Tibial nerve (tissue), 4 donors: ENCODE measurements at places on chromosomes 1 and 21. TPM values are rescaled to one million over a fixed set of nuclear protein-coding genes. Genes with fewer than 3 reads are reported as not detected.

The SOX13 gene
- 107 TPM for total RNA-seq

The SELL gene
- total RNA-seq = 3.9 TPM

DNA sequence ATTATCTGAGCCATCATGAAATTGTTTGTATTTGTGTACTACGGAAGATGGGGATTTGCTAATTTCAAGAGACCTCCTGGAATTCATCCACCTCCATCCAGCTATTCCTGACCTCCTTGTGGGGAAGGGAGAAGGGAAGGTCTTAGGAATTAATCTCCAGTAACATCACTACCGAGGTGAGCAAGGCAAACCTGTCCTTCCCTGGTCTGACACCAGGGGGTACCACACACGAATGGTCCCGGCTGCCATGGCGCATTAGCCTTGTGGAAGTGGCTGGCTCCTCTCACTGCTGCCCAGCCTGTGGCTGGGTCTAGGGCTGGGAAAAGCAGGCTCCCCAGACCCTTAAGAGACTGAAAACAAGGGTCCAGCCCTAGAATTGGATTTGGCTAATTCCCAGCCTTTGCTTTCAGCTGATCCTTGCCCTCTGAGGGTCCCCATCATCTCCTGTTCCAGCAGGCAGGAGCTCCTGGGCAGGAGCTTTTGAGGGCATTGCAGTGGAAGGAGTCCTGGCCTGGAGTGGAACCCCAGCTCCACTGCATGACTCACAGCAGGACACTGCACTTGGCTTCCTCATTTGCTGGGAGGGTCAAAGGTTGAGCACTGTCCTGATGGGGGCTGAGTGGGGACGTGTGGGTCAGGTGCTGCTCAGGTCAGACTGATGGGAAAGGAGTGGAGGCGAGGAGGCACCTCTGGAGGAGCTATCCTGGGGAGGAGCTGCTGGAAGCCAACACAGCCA, 34.8 kb downstream of the RIMS3 start:
- no peaks in the 10 kb centered on the region for H3K4me1 ChIP-seq
- no peaks in the 10 kb centered on the region for H3K36me3 ChIP-seq
- no peak overlapping the region for H3K4me3 ChIP-seq

GRCh38 chr1:59686170-59686569, 128.6 kb upstream of the HOOK1 start:
- H3K4me3 ChIP-seq = no peak overlapping the region
- H3K36me3 ChIP-seq = no peaks in the 10 kb centered on the region
- DNase-seq = no peak
- H3K27me3 ChIP-seq = no peaks in the 10 kb centered on the region
- H3K4me1 ChIP-seq = no peaks in the 10 kb centered on the region

GRCh38 chr1:236608930-236609726, 4.8 kb upstream of the HEATR1 start:
- H3K4me3 ChIP-seq = no peak overlapping the region
- H3K27me3 ChIP-seq = peaks cover 11% of the 10 kb centered on the region
- no peaks in the 10 kb centered on the region for H3K36me3 ChIP-seq

GRCh38 chr1:19438516-19439195, 46.7 kb downstream of the CAPZB start:
- peaks cover 73% of the 10 kb centered on the region for H3K4me1 ChIP-seq
- H3K4me3 ChIP-seq = no peak overlapping the region
- no peak for DNase-seq
- no peaks in the 10 kb centered on the region for H3K27me3 ChIP-seq
- H3K27ac ChIP-seq = peak overlapping the region; percentile 78

DNA sequence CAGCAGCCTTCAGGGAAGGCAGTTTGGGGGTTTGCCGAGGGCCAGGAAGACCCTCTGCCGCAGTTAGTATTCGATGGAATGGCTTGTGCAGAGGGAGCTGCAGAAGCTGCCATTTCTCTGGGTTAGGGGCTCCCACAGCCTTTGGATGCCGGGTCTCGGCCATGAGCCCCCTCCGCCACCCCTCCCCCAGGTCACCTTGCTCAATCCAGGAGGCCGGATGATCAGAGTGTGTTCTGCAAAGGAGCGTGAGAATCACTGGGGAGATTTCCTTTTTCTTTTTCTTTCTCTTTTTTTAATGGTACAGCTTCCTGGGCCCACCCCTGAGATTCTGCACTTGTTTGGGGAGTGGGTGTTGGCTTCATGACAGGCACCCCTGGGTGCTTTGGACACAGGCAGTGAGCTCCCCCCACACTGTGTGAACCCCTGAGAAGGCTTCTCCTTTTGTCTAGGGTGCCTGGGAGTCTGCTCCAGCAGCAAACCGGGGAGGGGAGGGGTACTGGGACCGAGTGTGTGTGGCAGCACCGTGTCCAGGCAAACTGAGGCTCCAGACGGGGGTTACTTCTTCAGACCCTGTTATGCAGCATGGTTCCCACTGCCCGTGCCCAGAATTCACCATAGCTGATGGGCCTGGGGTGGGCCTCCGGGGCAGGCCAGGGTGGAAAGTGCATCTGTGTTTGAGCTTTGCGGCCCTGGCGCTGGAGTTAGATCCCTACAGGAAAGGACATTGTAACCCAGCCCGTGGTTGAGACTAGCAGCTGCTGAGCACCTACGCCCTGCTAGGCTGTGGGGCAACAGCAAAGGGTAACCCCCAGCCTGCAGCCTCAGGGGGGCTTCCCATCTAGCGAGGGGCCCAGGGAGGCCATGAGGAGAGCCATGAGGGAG, 18.5 kb downstream of the TNFRSF1B start:
- no peaks in the 10 kb centered on the region for H3K27me3 ChIP-seq
- H3K36me3 ChIP-seq = no peaks in the 10 kb centered on the region
- H3K27ac ChIP-seq = peak overlapping the region; percentile 85
- peaks cover 95% of the 10 kb centered on the region for H3K4me1 ChIP-seq

- no peaks in the 10 kb centered on the region for H3K27me3 ChIP-seq
- DNase-seq = no peak
- no peaks in the 10 kb centered on the region for H3K36me3 ChIP-seq
These were observed 35.0 kb upstream of the RAP1GAP start for GRCh38 chr1:21704145-21704544.

DNA sequence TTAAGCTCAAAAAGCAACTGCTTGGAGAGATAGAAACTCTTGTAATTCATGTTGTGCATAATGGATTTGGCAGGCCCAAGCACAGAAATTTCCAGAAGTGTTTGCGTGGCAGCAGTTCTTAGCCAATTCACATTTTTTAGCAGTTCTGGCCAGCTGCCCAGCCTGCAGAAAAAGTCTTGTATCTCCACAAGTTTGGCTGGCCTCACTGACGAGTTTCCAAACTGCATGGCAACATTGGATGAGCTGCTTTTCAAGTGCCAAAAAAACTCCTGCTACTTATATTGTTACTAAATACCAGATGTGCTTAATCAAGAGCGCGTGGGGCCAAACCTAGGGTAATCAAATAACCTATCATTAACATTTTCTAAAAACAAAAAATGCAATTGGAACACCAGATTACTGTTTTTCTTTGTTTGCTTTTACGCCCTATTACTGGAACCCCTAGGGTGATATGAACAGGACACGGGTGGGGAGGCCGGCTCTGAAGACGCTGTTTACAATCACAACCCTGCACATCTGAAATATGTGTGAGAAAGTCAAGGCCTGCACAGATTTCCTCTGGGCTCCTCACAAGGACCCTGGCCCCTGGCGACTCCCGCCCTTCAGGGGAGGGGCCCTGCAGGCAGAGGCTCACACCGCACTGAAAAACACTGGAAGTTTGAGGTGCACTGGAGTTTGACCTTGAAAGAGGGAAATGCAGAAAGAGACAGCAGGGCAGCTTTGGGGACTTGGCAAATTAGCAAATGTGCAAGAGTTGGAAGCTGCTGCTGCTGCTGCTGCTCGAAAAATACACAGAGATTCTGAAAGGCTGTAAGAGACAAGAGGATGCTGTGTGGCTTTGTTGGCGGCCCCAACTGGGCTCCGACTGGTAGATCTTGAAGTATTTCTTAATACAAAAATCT, 55.2 kb upstream of the TARBP1 start:
- H3K4me1 ChIP-seq = peaks cover 12% of the 10 kb centered on the region
- no peaks in the 10 kb centered on the region for H3K36me3 ChIP-seq
- H3K4me3 ChIP-seq = no peak overlapping the region
- H3K27me3 ChIP-seq = no peaks in the 10 kb centered on the region

GRCh38 chr21:37463083-37463801, 96.7 kb downstream of the DYRK1A start:
- peaks cover 42% of the 10 kb centered on the region for H3K4me1 ChIP-seq
- H3K4me3 ChIP-seq = no peak overlapping the region
- DNase-seq = no peak
- H3K36me3 ChIP-seq = no peaks in the 10 kb centered on the region
